ENCODE measurements at places on chromosomes 7 and 10.
A peak's percentile ranks its signal among the peaks of the same experiment; 100 is the strongest.

- DNase-seq: no peak
These were observed 38.9 kb upstream of the BAMBI start for GRCh38 chr10:28638392-28638791.

GRCh38 chr10:94065362-94065761 lies 71.6 kb downstream of the PLCE1 start:
- DNase-seq: no peak

DNA sequence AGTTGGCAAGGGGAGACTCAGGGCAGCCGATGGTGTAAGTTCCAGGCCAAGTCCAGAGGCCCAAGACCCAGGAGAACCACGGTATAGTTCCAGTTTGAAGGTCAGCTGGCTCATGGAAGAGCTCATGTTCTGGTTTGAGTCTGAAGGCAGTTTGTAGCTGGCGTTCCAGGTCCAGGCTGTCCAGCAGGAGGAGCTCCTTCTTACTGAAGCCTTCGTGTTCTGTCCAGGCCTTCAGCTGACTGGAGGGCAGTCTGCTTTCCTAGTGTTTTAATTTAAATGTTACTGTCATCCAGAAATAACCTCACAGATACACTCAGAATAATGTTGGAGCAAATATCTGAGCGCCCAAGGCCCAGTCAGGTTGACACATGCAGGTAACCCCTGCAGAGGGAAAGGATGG lies 4.2 kb downstream of the SUN1 start:
- no peak for DNase-seq

DNA sequence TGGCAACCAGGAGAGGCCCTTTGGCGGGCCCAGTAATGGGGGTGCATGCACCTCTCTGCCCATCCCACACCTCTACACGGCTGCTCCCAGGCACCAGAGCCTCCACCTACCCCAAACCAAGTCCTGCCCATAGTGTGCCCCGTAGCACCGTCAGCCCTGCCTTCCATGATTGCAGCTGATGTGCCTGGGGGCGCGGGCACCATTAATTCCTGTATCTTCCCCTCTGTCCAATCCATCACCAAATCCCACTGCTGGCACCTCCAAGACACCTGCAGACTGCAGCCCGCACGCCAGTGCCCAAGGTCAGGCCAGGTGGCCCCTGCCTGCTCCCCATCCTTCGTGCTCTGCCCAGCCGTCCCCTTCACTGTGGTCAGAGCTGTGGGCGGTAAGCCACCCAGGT lies 533.0 kb downstream of the PTPRN2 start:
- DNase-seq: no peak

GRCh38 chr7:158430308-158431034 lies 157.2 kb downstream of the PTPRN2 start:
- no peak for DNase-seq

DNA sequence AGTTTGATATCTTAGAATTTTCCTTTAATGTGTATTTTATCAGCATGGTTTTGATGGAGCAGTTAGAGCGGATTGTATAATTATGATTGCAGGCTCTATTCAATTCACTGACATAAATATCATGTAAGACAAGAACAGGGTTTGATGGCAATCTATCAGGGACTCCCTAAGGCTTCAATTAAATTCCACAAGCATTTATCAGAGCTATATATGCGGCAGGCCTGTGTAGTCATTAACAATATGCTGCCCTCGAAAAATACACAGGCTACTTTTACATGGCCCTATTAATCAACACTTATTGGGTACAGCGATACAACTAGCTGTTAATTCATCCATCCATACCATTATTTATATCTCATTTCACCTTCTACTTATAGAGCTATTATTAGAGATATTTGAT lies 358.1 kb upstream of the TPK1 start:
- DNase-seq: no peak

DNA sequence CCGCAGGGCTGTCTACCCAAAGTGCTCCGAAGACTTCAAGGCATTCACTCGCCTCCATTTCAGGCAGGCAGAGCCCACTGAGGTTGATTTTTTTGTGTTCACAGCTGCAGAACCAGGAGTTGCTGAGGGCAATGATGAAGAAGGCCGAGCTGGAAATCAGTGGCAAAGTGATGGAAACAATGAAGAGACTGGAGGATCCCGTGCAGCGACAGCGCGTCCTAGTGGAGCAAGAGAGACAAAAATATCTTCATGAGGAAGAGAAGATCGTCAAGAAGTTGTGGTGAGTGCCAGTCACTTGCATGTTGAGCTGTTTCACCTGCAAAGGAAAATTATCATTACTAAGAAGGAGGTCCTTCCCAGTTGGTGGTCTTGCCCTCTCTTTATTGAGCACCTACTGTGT lies 210.5 kb downstream of the ARHGAP21 start:
- no peak for DNase-seq

- DNase-seq: no peak
These were observed 5.6 kb downstream of the TMEM168 start for GRCh38 chr7:112784603-112785002.

- no peak for DNase-seq
These were observed 26.2 kb upstream of the LIMK1 start for GRCh38 chr7:74057216-74057925.

DNA sequence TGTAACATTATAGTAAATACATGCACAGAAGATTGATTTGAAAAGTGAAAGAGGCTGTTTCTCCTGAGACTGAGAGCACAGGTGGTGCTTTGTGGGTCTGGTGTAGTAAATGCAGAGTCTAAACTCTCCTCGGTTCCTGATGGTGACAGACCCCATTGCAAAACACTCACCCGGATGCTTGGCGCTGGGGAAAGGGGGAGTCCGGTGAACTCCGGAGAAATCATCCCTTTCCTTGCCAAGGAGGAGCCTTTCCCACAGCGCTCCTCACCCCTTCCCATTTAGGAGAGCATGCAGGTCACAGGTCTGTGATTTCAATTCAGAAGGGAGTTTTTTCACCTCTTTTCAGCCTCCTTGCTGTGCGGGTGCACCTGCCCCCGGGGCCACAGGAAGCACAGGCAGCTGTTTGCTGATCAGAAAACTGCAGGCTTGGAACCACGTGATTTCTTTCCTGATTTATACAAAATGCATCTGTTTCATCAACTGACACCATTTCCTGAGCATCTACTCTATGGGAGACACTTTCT lies 75.6 kb upstream of the LYZL2 start:
- DNase-seq: no peak

DNA sequence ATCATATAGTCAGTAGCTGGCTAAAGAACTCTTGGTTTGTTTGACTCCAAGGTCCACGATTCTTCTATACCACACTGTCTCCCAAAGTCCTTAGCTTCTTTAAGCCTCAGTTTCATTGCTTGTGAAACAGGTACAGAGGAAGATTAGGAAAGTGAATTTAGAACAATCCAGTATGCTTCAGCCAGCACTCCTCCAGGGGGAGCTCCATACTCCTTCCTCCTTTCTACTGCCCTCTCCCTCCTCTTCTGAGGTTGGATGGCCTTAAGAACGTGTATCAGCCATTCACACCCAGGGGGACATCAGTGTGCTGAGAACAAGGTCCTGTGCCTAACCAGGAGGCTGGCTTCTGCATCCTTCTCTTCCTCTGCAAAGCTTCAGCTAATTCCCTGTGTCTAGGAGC lies 54.8 kb upstream of the CALD1 start:
- no peak for DNase-seq

- no peak for DNase-seq
These were observed 435.0 kb downstream of the AUTS2 start for GRCh38 chr7:70033226-70033625.

DNA sequence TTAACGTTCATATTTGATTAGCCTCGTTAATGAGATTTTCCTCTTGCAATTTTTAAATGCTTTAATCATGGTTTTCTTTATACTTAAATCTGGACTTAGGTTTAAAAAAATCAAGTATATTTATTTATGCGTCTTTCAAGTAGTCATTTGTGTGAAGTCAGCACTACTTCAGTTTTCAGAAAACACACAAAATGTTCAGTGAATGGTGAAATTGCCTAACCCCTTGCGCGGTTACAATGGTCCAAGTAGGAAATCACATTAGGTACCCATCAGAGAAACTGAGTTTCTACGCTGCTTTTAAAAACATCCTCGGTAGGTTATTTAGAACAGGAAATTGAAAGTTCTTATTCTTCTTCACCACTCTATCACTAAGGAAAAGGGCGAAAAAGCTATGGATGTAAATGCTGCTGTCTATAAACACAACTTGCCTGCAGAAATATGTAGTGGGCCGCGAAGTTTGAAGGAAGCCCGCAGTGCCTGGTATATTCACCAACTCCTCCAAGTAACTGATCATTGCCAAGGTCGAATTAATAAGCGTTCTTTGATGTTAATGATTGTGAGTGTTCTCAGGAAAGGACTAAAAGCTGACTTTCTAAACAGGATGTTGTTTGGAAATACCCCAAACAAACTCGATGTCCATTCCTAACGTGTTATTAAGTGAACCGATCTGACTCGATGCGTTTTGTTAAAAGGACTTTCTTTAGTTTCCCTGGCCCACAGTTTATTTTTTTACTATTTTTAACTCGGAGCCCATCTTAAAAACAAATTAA lies 1.0 kb downstream of the SYPL1 start:
- no peak for DNase-seq

DNA sequence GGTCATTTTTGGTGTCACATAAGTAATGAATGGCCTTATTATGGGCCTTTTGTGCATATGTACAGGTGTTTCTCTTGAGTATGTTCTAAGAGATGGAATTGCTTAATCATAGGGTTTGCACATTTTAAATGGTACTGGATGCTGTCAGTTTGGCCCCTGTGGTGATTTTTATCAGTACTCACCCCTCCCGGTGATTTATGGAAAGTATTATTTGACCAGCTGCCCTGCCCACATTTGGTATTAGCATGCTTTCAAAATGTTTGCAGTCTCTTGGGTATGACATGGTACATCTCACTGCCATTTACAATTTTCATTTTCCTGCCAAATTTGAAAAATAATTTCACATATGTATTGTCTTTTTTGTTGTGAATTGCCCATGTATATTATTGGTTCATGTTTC lies 427.7 kb downstream of the LRMDA start:
- DNase-seq: no peak

- no peak for DNase-seq
These were observed 38.4 kb upstream of the IKZF1 start for GRCh38 chr7:50265968-50266634.

- DNase-seq: no peak
These were observed 16.8 kb downstream of the ATP6V1F start for GRCh38 chr7:128879461-128879938.

GRCh38 chr7:44986218-44987053 lies 7.6 kb upstream of the MYO1G start:
- peak; percentile 95 for DNase-seq

DNA sequence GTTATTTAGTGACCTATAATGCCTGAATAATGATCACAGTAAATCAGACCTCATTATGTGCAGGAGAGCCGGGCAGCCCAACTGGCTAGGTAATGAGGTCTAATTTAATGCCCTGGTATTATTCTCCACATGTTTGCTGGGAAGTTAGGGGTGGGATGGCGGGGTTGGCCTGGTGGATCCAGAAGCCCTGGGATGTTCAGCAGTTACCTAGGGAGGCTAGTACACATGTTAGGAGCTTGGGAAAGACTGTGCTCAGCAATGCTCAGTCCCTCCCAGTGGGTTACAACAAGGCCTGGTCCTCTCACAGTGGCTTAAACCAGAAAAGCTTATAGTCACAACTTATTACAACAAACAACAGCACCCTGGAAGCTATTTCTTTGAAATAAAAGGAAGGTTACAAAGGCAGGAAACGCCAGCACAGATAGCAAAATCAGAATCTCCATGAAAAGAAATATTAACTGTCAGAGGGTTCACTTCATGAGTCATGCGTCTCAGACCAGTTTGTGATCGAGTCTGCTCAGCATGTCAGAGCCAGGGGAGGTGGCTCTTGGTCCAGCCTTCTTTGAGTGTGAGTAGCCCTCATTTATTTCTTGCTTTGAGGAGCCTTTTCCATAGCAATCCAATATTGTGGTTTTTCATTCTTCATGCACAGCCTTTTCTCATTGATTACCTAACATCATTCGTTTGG lies 418.6 kb upstream of the NPVF start:
- no peak for DNase-seq

- peak; percentile 15 for DNase-seq
These were observed 18.8 kb downstream of the TMEM196 start for GRCh38 chr7:19754521-19755116.

GRCh38 chr7:118194571-118194970 lies 10.6 kb downstream of the LSM8 start:
- DNase-seq: no peak

GRCh38 chr7:887488-887820 lies 11.1 kb downstream of the GET4 start:
- DNase-seq: no peak

DNA sequence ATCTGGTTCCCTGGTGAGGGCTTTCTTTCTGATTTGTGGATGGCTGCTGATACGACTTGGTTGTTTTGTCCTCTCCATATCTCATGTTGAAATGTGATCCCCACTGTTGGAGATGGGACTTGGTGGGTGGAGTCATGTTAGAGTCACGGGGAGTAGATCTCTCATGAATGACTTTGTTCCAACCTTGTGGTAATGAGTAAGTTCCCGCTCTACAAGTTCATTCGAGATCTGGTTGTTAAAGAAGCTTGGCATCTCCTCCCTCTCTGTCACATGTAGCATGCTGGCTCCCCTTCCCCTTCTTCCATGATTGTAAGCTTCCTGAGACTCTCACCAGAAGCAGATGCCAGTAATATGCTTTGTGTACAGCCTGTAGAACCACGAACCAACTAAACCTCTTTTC lies 37.1 kb upstream of the NXPH1 start:
- no peak for DNase-seq

DNA sequence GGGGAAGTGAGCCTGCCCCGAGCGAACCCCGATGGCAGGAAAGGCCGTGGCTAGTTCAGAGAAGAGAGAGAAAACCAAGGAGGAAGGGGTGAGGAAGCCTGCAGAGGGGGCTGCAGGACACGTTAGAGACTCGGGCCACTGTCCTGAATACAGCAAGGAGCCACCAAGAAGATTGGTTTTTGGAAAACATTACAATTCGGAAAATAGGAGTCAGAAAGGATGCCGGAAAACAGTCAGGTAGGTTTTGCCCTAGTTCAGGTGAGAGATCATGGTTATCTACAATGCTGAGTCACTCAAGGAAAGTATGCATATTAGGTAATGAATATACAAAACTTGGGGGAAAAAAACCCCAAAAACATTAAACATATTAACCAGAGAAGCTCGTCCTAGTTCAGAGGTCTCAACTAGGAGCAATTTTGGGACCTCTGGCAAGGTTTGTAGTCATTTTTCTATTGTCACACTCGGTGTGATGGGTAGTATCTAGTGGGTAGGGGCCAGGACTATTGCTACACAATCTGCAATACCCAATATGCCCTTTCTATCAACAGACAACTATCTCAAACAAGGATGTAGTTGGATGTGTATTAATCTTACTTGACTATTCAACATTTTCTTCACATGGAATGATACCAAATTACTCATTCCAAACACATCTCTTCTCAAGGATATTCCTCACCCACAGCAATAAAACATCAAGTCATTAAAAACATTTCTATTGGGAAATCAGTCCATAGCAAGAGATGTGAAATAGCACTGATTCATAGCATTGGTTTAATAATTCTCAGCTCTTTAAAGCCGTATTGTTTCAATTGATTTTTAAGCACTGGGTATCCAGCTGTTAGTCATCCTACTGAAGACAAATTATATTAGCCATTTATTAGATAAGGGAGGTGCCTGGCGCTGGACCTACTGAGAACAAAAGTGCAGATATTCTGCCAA lies 74.4 kb upstream of the RSU1 start:
- peak; percentile 25 for DNase-seq

- DNase-seq: no peak
These were observed 75.5 kb upstream of the AGK start for GRCh38 chr7:141475679-141476078.

- DNase-seq: no peak
These were observed 75.3 kb downstream of the NDUFB2 start for GRCh38 chr7:140771826-140772225.
